ENCODE measurements at places on chromosomes 11 and 22.

- DNase-seq: no peak
These were observed 16.5 kb downstream of the PATZ1 start for GRCh38 chr22:31329453-31330215.

DNA sequence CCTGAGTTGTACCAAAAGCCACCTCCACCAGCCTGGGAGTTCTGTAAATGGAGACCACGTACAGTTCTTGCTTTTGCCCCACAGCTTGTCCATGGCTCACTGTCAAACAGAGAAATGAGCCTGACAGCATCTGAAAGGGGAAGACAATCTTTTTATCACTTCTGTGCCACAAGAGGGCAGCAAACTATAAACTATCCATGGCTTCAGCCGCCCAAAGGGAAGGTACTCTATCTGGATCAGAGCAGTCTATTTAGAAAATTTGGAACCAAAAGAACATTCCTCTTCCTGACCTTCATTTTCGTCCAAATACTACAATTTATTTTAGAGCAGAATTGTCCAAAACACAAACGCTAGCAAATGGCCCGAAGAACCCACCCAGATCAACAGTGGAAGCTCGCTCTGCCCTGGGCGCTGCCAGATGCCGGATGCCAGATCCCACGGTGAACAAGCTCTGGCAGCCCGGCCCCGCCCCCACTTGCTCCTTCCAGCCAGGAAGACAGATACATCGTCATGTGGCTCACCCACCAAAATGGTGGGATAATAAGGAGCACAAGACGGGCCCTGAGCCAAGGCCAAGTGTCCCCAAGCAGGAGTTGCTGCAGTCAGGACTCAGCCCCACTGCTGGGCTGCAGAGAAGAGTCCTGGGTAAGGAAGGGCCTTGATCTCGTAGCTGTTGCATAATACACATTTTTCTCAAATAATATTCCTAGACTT, 23.9 kb upstream of the SCGB1A1 start:
- DNase-seq: peak; percentile 87

- DNase-seq: no peak
These were observed 368.3 kb downstream of the SOX6 start for GRCh38 chr11:15988016-15988550.

GRCh38 chr11:129980086-129980485, 22.5 kb downstream of the PRDM10 start:
- DNase-seq: no peak

- DNase-seq: no peak
These were observed 41.6 kb downstream of the CHRDL2 start for GRCh38 chr11:74689666-74690065.

GRCh38 chr11:44622721-44623258, 57.3 kb downstream of the CD82 start:
- no peak for DNase-seq

- DNase-seq: no peak
These were observed 39.7 kb downstream of the RTL6 start for GRCh38 chr22:44458044-44459020.

Measured in NCI-H1092 treated with DMSO at 0.1 percent for 48 hours (cell line).